Renal pelvis (tissue), 12 donors: ENCODE measurements at places on chromosomes 4 and X. TPM values are rescaled to one million over a fixed set of nuclear protein-coding genes. Genes with fewer than 3 reads are reported as not detected.

Gene EGFL6
- polyA plus RNA-seq, result 19.8 TPM

DNA sequence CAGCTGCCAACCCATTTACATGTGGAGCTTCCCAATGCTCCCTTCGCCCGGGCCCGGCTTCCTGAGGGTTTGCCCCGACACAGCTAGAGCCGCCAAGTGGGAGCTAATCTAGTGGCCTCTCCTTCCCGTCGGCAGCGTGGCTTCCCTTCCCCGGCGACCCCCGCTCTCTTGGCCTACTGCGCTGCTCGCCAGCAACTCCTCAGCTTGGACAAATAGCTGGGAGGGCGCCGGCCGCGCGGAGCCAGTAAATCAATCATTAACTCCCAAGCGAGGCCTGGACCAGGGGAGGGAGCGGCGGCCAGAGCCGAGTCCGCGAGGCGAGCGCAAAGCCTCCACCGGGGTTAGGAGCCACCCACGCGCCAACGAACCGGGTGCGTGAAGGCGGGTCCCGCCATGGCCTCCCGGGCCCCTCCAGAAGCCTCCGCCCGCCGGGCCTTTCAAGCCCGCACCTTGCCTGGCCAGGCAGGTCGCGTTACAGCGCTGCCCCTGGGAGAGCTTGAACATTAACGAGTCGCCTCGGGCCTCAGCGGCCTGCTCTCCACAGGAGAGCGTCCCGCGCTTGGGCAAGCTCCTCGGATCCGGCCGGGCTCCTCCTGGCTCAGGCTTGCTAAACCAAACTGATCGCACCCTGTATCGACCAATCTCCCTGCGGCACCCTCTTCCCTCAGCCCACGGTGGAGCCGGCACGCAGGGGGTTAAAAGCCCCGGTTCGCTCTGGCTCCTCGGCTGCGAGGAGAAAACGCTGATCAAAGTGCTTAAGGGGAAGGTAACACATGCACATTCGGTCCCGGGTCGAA lies 10.6 kb upstream of the BCOR start:
- no peak for DNase-seq

GRCh38 chr4:95186666-95187065 lies 362.1 kb downstream of the UNC5C start:
- DNase-seq, result no peak

Gene PCDH18
- polyA plus RNA-seq, result 130 TPM

DNA sequence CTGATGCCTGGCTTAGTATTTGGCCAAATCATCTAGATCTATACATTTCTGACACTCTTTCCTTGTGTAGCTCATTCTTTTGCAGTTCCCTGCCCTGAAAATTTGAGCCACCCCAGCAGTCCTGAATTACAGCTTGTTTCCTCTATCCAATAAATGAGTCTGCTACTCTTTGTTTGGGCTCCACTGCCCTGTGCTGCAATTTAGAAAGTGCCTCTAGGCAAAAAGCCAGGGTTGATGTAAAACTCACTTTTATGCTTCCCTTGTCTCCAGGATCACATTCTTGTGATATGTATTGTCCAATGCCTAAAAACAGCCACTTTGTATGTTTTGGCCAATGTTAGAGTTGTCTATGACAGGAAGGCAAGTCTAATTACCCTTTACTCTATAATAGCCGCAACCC lies 101.7 kb upstream of the MAP3K15 start:
- DNase-seq, result no peak

DNA sequence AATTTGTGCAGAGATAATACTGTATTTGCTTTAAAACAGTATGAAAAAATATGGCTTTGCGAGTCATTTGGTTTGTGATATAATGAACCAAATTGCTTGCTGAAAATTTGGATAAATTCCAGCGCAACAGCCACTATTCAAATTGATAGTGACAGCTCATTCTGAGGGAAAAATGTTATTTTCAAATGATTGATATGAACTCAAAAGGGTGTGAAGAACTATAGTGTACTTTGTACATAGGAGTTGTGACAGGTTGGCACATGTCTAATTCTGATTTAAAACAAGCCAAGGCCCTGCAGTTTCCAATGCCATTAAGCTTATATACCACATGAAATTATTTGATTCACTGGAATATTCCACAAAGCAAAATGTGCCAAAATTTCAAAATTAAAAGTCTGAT lies 1628.9 kb upstream of the AGA start:
- DNase-seq, result no peak

GRCh38 chr4:168291242-168291641 lies 27.3 kb downstream of the DDX60 start:
- no peak for DNase-seq

DNA sequence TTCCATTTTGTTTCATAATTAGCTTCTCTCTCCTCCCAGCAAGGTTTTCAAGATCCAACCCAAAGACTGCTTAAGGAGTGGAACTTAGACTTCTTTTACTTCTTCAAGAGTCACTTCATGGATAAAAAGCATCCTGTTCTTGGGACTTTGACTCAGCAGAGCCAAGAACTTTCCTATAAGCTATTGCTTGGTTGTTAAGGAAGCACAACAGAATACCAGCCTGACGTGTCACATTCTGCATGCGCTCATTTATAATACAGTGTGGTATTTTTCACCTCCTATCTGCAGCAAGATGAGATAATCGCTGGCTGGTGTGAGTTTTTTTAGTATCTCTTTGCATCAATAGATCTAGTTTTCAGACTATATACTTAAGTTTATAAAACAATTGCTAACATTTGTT lies 152.1 kb downstream of the PALLD start:
- DNase-seq, result no peak
